ENCODE measurements at places on chromosomes 16 and 17.

DNA sequence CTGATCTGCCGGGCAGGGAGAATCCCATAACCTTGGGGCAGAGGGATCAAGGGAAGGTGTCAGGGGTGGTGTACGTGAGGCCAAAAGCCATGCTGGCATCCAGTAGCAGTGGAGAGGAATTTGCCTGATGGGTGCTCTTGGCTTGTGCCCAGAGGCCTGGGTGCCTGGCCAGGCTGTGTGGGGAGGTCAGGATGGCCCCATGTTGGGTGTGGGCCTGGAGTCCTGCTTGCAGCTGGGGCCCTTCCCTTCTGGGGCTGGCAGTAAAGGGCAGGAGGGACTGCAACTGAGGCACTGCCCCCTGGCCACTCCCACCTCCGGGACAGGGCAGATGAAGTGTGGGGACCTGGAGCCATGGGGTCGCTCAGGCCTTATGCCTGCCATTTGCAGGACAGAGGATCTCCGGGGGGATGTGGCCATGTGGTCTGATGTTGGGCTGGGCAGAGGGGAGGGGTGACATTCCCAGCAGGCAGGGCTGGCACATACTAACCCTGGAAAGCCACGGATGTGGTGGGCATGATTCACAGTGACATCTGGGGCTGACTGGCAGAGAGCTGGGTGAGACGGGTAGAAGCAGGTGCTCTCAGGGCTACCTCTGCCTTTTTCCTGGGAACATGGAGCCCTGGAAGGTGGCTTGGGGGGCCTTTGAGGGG is 3.5 kb downstream of the FMNL1 start:
- DNase-seq: no peak

DNA sequence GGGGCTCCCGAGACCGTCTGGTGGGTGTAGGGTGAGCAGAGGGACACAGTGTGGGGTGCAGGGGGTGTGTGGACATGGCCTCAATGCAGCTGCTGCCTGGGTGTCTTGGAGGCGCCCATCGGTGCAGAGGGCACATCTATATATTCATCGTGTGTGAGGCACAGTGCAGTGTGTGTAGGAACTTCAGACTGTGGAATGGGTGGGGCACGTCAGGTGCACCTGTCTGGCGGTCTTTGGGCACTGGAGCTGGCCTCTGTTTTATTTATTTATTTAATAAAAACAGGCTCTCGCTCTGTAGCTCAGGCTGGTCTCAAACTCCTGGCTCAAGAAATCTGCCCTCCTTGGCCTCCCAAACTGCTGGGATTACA is 16.8 kb downstream of the LASP1 start:
- no peak for DNase-seq

GRCh38 chr17:31279401-31279800 is 17.6 kb downstream of the OMG start:
- DNase-seq: no peak

DNA sequence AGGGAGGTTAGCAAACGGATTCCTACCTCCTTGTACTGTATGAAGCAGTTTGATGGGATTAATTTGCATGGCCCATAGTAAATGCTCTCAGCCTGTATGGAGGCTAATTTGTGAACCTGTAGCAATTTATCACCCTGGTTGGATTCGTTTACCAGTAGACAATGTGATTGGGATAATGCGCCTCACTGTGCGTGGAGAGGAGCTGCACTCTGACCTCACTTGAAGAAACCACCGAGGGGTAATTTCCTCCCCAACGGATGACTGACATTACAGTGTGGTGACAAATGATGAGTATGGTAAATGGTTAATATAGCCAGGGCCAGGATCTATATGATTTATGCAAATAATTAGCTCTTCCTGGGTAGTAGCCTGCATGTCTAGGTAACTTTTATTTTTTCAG is 479.1 kb upstream of the RBFOX1 start:
- no peak for DNase-seq

DNA sequence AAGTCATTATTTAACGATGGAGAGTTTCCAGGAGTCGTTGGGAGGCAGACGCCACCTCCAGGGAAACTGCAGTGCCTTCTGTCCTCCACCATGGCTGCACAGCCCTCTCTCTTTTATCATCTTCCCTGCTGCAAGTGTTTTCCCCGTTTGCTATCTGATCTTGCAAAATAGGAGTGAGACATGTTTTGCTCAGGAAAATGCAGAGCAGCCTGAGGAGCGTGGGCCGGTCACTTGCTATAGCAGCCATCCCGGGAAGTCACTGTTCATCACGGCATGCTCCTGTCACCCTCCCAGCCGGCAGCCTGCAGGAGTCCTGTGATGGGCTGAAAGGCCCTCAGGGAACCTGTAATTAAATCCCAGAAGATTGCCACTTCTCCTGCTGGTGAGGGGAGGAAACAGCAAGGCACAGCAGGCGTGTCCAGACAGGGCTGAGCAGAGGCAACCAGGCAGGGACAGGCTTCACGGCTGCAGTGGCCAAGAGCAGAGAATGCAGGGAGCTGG is 143.1 kb downstream of the GSG1L start:
- DNase-seq: no peak

GRCh38 chr17:76524598-76525512 is 12.7 kb downstream of the CYGB start:
- DNase-seq: peak; percentile 59
